ENCODE measurements at places on chromosomes 6 and 20.

DNA sequence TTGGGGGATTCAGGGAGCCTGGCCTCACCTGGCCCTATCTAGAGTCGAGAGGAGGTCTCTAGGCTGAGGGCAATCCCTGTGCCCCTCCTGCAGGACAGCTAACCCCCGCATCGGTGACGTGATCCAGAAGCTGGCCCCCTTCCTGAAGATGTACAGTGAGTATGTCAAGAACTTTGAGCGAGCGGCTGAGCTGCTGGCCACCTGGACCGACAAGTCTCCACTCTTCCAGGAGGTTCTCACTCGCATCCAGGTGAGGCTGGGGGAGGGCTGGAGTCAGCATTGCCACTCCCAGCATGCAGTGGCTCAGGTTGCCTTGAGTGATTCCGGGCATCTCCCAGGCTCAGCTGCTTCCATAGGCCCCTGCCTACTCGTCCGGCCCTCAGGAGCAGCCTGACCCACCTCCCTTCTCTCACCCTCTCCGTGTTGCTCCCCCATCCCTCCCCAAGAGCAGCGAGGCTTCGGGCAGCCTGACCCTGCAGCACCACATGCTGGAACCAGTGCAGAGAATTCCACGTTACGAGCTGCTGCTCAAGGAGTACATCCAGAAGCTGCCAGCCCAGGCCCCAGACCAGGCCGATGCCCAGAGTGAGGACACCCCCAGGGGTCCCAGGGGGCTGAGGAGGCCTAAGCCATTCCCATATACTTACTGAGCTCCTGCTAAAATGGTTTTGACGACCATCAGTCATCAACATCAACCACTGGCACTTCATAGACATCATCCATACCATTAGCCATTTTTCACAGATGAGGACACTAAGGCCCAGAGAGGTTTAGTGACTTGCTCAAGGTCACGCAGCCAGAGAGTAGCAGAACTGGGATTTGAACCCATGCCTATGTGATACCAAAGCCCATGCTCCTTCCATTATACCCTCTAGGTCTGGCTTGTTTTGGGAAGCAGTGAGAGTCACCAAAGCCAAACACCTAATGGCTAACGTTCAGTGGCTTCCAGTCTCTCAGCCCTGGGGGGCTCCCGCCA lies 8.3 kb downstream of the FGD2 start:
- no peak for DNase-seq

GRCh38 chr6:3755637-3756545 lies 4.4 kb upstream of the PXDC1 start:
- DNase-seq: no peak

DNA sequence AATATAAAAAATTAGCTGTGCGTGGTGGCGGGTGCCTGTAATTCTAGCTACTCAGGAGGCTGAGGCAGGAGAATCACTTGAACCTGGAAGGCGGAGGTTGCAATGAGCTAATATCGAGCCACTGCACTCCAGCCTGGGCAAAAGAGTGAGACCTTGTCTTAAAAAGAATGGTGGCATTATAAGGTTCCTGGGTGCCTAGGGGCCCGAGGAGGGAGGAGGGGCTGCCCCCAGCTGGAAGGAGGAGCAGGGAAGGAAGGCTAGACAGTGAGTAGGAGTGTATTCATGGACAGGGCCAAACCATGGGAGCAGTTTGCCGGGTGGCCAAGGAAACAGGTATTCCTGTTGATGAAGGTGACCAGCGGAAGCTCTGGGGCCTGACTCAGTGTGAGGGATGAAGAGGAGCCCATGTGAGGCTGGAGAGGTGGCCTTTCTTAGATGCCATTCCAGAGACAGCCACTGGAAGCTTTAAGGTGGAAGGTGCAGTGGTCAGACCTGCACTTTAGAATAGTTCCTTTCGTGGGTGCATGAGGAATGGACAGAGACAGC lies 24.2 kb downstream of the MANBAL start:
- DNase-seq: no peak

GRCh38 chr6:7207720-7208119 lies 100.0 kb downstream of the RREB1 start:
- no peak for DNase-seq

DNA sequence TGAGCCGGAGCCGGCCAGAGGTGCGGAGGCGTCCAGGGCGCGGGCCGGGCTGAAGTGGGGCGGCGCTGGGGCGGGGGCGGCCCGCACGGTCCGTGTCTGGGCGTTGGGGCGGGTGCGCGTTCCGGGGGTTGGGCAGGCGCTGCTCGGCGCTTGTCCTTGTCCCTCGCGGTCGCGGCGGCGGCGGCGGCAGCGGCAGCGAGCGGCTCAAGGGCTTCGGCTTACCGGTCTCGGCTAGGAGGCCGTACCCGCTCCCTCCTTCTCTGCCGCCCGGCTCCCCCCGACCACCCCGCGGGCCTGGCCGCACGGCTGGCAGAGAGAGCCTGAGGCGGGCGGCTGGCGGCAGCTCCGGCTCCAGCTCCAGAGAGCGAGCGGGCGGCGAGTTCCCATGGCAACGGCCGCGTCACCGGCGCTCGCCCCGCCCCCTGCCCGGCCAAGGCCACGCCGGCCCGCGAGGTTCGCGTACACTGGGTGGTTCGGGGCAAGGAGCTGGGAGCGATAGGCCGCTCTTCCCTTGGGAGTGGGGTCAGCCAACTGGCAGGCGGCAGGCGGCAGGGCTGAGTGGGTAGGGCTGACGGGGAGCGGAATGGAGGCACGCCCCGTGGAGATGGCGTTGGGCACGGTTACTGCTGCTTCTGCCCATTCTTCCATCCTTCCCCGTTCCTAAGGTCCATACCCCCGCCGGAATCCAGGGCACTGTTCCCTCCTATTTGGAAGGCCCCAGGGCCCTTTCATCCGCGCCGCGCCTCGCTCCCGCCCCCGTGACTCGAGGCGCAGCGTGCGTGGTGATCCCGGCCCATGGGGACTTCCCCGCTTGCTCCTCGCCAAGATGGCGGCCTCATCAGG lies at the start of gene LRRC73:
LRRC73 (minus strand) TSS at position 363 of the 843 bp plus-strand sequence. CDS start 561 bp downstream, outside the sequence.
- peak; percentile 86 for DNase-seq

GRCh38 chr20:61953037-61954021 lies 112.4 kb downstream of the TAF4 start:
- DNase-seq: no peak

- no peak for DNase-seq
Observed at GRCh38 chr20:25622049-25622448, 1.8 kb downstream of the NANP start.

- DNase-seq: peak; percentile 66
Observed at GRCh38 chr20:57389695-57390603, 1.2 kb upstream of the RBM38 start.

GRCh38 chr6:25534942-25535631 lies 116.9 kb upstream of the SCGN start:
- DNase-seq: no peak

GRCh38 chr6:136284909-136285308 lies 4.7 kb downstream of the BCLAF1 start:
- no peak for DNase-seq

- DNase-seq: no peak
Observed at GRCh38 chr20:59577037-59577808, 27.1 kb upstream of the PHACTR3 start.

DNA sequence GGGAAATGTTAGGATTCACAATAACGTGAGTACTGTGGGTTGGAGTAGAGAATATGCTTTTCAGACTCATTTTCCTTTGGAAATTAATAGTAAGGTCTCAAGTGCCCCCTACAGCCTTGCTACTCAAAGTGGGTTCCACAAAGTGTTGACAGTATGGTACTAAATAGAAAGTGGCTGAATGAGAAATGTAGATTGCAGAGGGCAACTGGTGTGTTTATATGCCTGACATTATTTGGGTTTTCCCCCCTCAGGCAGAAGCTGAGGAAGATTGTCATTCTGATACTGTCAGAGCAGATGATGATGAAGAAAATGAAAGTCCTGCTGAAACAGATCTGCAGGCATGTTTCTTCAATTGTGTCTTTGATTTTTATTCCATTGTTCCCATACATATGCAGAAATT lies 5.6 kb downstream of the FBXO9 start:
- DNase-seq: peak; percentile 65

DNA sequence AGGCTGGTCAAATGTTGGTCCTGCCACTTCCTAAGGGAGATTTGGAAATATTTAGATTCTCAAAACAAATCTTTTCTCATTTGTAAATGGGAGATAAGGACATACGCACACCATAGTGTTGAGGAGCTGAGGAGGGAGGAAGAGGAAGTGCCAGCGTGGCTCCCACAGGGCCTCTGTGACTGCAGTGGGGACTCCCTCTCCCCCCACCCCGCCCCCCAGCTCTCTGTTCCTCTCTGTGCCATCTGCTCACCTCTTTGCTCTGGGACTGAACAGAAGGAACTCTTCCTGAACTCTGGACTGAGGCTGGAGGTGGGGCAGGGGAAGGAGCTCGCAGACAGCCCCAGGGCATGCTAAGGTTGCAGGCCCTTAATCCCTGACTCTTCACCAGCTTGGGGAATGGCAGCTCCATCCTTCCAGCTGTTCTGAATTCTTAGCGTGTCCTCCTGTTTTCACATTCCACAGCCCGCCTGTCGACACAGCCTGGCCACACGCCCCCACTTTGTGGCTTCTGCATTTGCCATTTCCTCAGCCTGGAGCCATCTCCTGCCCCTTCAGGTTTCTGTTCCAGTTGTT lies 11.4 kb downstream of the DDX27 start:
- no peak for DNase-seq

- DNase-seq: no peak
Observed at GRCh38 chr6:16872543-16873235, 111.4 kb upstream of the ATXN1 start.

- no peak for DNase-seq
Observed at GRCh38 chr6:162467679-162468078, 259.9 kb downstream of the PRKN start.

DNA sequence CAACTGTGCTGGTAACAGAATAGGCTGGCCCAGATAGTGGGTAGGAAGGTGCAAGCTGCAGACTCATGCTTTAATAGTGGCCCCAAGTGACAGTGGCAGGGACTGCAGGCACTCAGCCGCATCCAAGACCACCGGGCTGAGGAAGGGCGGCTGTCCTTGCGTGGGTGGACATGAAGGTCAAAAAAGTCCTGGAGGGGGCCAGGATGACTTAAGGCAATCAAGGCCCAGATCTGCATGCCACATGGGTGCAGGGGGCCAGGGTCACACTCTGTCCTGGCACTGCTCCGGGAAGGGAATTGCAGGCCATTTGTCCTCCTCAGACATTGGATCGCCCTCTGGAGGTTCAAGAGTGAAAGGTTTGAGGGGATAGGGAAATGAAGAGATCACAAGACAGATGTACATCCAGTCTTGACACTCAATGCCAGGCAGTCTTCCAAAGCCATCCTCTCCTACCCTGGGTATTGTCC lies 10.4 kb upstream of the VNN2 start:
- DNase-seq: peak; percentile 48

GRCh38 chr6:136066005-136066404 lies 184.1 kb downstream of the MTFR2 start:
- DNase-seq: no peak

Data from GM10248 (cell line).